Left lung (tissue), 14 donors: ENCODE measurements at places on chromosomes 6 and 20. TPM values are rescaled to one million over a fixed set of nuclear protein-coding genes. Genes with fewer than 3 reads are reported as not detected.

The LINC00237 gene
- total RNA-seq, result not detected

The CD93 gene
- 108 TPM for total RNA-seq

The SRMS gene
- not detected for total RNA-seq

The HLA-DRB5 gene
- total RNA-seq, result 407 TPM

The SNAI1 gene
- total RNA-seq, result 4.1 TPM

GRCh38 chr6:151098166-151098565, 141.6 kb upstream of the AKAP12 start:
- DNase-seq, result no peak
- H3K4me3 ChIP-seq, result no peak overlapping the region
- H3K27me3 ChIP-seq, result no peaks in the 10 kb centered on the region
- H3K27ac ChIP-seq, result no peak overlapping the region

- H3K27ac ChIP-seq, result no peak overlapping the region
- DNase-seq, result no peak
- H3K4me1 ChIP-seq, result peaks cover 14% of the 10 kb centered on the region
- no peaks in the 10 kb centered on the region for H3K36me3 ChIP-seq
Measured at GRCh38 chr20:6705926-6706548, 61.4 kb upstream of the BMP2 start.

- no peaks in the 10 kb centered on the region for H3K27me3 ChIP-seq
- H3K4me3 ChIP-seq, result no peak overlapping the region
- H3K36me3 ChIP-seq, result no peaks in the 10 kb centered on the region
Measured at GRCh38 chr6:108953681-108954080, 105.5 kb downstream of the ARMC2 start.

- no peak for DNase-seq
- no peaks in the 10 kb centered on the region for H3K4me1 ChIP-seq
Measured at GRCh38 chr6:83365931-83366330, 64.9 kb downstream of the ME1 start.

DNA sequence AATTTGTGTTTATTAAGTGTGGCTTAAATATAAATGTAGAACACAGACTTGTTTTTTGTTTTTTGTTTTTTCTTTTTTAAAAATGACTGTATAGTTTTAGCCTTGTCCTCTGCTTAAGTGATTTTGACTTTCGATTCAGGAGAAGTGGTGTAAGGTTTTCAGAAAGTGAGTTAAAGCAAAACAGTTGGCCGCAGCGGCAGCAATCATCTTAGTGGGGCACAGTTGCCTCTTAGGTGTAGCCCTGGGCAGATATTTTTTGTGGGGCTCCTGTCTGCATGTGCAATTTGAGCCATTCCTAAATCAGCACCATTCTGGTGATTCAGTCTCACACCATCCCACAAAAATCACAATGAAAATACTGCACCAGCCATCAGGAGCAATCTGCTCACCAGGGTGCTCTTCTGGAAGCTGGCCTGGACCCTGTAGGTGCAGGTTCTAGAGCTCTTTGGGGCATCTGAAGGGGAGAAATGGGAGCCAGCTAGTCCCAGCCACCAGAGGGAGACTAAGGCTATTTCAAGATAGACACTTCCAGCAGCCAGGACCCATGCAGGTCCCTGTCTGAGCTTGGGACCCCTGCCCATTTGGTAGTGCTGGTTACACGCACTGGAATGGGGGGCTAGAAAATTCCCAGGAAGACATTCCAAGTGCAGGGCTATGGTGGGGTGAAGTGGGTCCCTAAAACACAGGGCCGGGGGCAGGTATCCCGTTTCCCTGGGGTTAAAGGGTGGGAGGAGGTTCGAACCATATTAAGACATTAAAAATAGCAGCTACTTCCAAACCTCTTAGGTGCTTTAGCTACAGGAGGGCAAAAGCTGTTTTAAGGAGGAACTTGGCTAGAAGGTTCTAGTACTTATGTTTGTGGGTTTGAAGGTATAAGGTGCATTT, 156.6 kb downstream of the NFATC2 start:
- no peaks in the 10 kb centered on the region for H3K4me1 ChIP-seq
- peak; percentile 40 for DNase-seq
- H3K27ac ChIP-seq, result no peak overlapping the region
- H3K4me3 ChIP-seq, result no peak overlapping the region
- no peaks in the 10 kb centered on the region for H3K27me3 ChIP-seq

DNA sequence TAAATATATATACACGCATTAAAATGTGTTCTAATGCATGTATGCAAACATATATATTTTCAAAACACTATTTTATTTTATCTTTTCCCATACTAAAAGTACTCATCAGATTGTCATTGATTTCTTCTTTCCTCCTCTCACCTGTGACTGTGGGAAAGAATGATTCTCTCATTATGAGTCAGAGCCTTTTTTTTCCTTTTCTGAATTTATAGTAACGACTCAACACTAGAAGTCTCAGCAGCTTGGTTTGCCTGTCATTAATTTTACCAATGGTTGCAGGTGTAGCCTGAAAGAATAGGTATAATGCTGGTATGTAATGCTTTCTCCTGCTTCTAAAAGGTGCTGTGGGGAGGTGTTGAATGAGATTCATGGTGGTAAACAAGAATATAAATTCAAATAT, 328.7 kb downstream of the UTRN start:
- no peaks in the 10 kb centered on the region for H3K36me3 ChIP-seq
- no peak overlapping the region for H3K4me3 ChIP-seq
- H3K27me3 ChIP-seq, result no peaks in the 10 kb centered on the region
- DNase-seq, result no peak
- H3K4me1 ChIP-seq, result no peaks in the 10 kb centered on the region
- H3K27ac ChIP-seq, result no peak overlapping the region

DNA sequence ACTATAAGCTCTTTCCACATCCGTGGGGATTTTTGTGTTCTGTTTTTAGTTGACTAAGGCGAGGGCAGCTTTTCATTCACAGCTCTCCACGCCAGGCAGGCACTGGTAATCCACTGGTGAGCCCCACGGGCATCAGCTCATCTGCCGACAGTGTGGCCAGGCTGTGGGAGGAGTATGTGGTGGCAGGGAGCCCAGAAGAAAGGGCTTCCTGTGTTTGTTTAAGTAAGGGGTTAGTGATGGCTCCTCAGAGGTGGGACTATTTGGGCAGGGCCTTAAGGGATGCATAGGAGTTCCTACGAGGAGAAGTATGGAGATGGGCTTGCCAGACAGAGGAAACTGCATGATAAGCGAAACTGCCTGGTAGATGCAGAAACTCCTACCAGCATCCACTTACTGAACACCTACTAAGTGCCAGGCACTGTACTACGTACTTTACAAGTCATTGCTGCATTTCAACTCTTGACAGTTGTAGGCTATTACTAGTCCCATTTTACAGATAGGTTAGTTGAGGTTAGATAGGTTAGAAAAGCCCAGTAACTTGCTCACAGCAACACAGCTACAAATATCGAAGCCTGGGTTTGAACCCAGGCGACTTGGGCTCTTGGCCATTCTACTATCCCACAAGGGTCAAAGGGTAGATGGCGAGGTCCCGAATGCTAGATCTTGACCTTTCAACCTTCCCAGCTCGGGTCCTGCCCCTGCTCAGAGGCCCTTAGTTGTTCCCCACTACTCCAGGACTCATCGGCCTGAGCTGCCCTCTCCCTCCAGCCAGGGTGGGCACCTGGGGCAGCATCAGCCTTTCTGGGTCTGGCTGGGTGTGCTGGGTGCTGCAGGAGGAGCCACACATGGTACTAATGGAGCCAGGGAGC, 55.1 kb downstream of the CEBPB start:
- no peaks in the 10 kb centered on the region for H3K4me1 ChIP-seq
- H3K4me3 ChIP-seq, result no peak overlapping the region
- no peak for DNase-seq
- H3K36me3 ChIP-seq, result no peaks in the 10 kb centered on the region
